Ammon's horn (tissue), 1 donor: ENCODE measurements at places on chromosomes 3 and 15.

DNA sequence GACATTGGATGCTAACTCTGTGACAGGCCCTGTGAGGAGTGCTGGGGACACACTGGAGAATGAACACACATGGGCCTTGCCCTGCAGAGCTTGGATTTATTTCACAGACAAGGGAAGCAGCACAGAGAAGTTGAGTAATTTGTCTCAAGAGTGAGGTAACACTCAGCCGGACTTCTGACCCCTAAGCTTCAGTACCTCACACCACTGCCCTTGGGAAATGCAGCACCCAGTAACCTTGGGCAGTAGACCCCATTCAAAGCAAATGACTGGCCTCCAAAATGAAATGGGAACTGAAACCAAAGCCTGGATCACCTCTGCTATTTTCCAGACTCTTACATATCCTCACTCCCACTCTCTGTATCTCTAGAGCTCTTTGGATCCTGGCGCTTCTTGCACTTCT lies 37.3 kb downstream of the RFT1 start:
- no peak for DNase-seq

GRCh38 chr3:100695696-100696095 lies 13.6 kb upstream of the TFG start:
- no peak for DNase-seq

GRCh38 chr3:12924437-12924836 lies 83.1 kb upstream of the RPL32 start:
- no peak for DNase-seq

DNA sequence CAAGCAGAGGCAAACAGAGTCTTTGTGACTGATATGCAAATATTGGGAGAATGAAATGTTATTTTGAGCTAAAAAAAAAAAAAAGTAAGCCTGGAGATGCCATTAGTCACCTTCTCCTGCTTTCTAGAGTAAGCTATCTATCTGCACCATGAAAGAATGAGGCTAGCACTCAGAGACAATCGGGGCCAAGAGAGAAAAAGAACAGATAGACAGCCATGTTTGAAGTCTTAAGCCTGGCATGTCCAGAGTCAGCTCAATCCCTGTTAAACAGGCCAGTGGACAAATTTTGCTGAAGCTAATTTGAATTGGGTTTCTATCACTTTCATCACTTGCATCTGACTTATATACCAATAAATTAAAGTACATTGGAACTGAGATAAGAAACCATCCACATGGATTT lies 204.4 kb downstream of the SLC9A9 start:
- DNase-seq: no peak

- DNase-seq: no peak
Observed at GRCh38 chr3:177459401-177459800, 262.1 kb upstream of the TBL1XR1 start.

GRCh38 chr15:92315144-92315543 lies 78.5 kb upstream of the ST8SIA2 start:
- no peak for DNase-seq

- DNase-seq: no peak
Observed at GRCh38 chr3:78913711-78914110, 854.1 kb downstream of the ROBO1 start.

- no peak for DNase-seq
Observed at GRCh38 chr3:179177611-179178010, 29.5 kb downstream of the PIK3CA start.

DNA sequence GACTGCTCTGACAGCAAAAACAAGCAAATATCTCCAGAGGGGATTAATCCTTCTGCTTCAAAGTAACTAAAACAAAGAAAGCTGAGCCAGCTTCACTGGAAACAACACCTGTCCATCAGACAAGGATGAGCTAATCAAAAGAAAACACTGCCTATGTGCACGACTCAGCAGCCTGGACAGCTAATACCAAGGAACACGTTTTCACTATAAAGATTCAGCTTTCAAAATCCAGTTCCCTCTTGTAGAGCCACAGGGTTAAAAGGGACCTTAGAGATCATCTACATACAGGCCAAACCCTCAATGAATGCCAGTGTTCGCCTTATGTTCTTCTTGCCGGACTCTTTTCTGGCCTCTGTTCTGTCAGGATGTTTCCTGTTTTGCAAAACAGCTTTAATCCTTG lies 6.9 kb downstream of the TUSC7 start:
- DNase-seq: no peak

DNA sequence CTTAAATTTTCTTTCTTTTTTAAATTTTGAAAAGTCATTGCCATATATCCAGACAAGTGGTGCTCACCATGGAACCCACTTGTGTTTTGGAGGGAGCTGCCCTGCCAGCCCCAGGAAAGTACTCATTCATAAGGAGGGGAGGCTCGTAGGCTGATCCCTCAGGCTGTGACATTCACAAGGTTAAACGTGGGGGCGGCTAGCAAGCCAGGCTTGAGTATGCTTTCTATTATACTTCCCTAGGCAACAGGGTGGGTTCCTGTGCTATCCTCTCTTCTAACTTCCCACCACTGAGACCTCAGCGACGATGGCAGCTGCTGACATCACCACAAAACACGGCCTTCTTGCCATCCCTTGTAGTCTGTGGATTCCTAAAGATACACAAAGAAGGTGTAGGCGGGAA lies 160.5 kb upstream of the C2CD4B start:
- no peak for DNase-seq

DNA sequence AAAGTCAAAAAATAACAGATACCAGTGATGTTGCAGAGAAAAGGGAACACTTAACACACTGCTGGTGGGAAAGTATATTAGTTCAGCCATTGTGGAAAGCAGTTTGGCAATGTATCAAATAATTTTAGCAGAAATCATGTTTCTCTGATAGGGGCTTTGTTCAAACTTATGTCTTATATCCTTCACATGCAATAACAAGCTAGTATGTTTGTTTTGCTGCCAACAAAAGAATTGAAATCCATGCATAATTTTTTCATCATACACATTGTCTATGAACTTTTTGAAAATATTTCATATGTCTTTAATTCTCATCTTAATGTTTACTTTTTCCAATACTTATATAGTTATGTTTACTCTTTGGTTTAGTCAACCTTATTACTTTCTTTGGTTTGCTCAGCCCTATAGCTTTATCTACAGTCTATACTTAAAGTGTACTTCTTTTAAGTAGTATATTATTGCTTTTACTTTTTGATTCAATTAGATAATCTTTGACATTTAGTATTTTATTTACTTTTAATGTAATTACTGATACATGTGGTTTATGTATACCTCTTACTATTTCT lies 639.6 kb upstream of the CBLB start:
- DNase-seq: no peak

GRCh38 chr3:8237893-8238292 lies 263.7 kb upstream of the LMCD1 start:
- DNase-seq: no peak

- no peak for DNase-seq
Observed at GRCh38 chr3:174957551-174958001, 98.4 kb downstream of the NAALADL2 start.

DNA sequence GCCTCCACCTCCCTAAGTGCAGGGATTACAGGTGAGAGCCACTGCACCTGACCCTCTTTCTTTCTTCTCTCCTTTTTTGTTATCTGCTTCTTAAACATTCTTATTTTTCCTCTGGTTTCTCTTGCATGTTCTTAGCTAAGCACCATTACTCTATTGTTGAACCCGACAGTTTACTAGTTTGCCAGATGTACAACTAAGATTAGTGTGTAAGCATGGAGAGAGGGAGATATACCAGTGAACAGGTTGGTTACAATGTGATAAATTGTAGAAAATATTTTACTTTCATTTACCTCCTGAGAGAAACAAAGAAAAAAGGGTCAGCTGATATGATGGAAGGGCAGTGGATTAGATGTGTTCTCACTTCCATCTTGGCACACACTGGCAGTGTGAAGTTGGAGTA lies 4.9 kb downstream of the HAUS2 start:
- DNase-seq: no peak

DNA sequence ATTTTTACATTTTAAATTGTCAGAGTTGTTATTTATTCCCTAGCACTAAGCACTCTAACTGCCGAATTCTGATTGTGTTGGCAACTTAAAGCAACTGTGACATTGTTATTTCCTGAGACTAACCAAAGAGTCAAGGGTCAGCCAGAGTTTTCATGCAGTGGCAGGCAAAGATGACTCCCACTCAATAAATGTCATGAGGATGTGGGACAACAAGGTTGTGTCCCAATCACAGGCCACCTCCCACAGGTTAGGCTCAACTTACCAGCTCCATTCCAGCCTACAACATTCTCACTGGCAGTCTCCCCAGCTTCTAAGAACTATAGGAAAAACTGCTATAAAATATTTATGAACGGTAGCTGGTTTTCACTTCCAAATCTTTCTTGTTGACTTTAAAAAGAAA lies 80.1 kb downstream of the RSL24D1 start:
- no peak for DNase-seq

GRCh38 chr15:52706091-52706490 lies 26.9 kb upstream of the ATOSA start:
- no peak for DNase-seq

GRCh38 chr3:132615881-132616280 lies 18.8 kb downstream of the ACKR4 start:
- no peak for DNase-seq

DNA sequence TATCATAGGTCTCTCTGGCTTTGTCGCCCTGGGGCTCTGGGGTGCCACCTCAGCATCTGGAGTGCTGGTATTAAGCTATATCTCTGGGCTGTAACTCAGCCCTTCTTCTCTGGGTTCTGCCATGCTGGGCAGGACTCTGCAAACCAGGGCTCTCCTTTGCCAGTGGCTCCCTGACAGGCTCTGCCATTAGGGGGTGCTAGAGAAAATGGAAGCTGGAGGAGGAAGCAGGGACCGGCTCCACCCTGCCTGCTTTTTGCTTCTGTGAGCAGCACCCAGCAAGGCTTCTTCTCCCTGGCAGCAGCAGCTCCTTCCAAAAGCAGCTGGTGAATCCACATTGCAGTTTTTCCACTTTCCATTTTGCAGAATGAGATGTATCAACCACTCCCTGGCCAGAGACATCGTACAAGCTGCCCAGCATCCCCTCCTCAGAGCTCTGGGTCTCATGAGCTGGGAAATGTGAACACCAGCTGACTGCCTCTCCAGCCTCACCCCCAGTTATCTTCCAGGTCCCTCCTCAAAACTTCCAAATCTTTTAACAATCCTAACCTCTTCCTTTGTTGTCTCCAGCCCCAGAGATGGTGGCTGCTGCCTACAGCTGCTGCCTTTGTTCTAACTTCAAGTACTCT lies 165.0 kb downstream of the ABHD5 start:
- peak; percentile 71 for DNase-seq

DNA sequence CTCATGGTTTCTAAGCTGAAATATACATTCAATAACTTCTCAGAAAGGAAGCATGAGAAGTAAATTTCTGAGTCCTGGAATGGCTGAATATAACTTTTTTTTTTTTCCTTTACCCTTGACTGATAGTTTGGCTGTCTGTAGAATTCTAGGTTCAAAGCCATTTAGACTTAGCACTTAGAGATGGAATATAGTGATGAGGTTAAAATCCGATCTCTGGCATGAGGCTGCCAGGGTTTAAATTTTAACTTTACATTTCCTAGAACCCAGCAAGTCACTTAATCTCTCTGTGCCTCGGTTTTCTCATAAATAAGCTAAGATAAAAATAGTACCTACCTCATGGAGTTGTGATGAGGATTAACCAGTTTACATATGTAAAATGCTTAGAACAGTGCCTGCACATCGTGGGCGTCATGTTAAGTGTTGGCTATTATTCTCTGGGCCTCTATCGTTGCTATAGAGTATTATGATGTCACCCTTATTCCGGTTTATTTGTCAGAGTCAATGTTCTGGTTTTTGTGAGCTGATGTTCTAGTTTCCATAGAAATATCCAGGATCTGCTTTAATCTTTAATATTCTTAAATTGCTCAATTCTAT lies 199.8 kb upstream of the TLE3 start:
- DNase-seq: no peak

- no peak for DNase-seq
Observed at GRCh38 chr3:52394751-52395502, 50.0 kb downstream of the SEMA3G start.

DNA sequence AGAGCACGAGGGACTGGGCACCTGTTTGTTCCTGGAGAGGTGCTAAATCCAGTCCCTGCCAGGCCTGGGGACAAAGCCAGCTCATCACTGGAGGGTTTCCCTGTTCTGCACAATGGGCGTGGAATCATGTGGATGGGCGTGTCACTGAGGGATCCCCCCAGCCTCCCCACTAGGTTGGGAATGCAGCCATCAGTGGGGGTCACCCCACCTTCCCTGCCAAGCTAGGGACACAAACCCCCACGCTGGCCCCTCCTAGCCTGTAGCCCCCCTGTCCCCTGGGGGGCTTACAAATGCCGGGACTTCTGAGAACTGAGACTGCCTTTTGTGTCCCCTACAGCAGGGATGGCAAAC lies 61.9 kb downstream of the NSMCE3 start:
- no peak for DNase-seq

- peak; percentile 67 for DNase-seq
Observed at GRCh38 chr3:46359733-46360493, 6.0 kb downstream of the CCR2 start.

- DNase-seq: no peak
Observed at GRCh38 chr3:139357899-139358298, 14.1 kb downstream of the MRPS22 start.

GRCh38 chr3:141894524-141895176 lies 18.2 kb downstream of the ATP1B3 start:
- no peak for DNase-seq

- no peak for DNase-seq
Observed at GRCh38 chr15:36230776-36231175, 348.6 kb upstream of the CDIN1 start.

GRCh38 chr3:149752788-149753136 lies 473 bp upstream of the COMMD2 start:
- DNase-seq: no peak

DNA sequence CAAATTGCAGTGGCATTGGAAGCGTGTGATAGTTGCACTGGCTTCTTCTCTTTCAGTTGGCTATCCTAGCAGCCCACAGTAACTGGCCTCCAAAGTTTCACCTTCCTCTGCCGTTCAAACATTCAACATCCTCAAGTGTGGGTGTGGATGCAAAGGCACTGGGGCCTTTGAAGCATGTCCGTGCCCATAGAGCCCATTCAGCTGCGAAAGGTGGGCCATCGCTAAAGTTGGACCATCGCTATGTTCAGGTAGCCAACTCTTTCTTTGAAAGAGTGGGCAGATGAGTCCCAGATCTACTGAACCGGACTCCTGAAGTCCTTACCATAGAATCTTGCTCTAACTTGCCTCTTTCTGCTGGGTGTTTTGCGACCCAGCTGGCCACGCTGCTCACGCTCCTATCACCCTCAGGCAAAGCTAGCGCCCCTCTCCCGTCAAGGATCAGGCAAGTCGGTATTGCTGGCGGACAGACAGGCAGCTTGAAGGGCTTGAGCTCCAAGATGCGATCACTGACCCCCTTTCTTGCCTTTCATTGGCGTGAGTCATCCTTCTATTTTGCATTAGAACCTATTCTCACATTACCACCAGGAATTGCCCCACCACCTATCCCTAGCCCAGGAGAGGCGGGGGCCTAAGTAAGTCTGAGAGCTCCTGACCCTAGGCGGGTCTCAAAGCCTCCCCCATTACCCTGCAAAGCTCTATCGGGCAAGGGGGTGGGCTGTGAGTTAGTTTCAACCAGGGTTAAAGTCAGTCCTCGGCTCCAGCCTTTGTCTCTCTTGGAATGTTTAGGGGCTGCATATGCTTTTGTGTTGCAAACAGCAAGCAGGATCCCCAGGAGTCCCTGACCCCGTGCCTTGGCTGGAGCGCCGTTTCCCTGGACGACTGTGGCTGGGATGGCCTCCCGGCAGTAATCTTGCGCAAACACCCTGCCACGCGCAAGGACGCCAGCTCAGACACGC lies 28.7 kb downstream of the ZIC4 start:
- peak; percentile 48 for DNase-seq
